Upper lobe of left lung (tissue), 6 donors: ENCODE measurements at places on chromosomes 12 and 14. TPM values are rescaled to one million over a fixed set of nuclear protein-coding genes. Genes with fewer than 3 reads are reported as not detected.

DNA sequence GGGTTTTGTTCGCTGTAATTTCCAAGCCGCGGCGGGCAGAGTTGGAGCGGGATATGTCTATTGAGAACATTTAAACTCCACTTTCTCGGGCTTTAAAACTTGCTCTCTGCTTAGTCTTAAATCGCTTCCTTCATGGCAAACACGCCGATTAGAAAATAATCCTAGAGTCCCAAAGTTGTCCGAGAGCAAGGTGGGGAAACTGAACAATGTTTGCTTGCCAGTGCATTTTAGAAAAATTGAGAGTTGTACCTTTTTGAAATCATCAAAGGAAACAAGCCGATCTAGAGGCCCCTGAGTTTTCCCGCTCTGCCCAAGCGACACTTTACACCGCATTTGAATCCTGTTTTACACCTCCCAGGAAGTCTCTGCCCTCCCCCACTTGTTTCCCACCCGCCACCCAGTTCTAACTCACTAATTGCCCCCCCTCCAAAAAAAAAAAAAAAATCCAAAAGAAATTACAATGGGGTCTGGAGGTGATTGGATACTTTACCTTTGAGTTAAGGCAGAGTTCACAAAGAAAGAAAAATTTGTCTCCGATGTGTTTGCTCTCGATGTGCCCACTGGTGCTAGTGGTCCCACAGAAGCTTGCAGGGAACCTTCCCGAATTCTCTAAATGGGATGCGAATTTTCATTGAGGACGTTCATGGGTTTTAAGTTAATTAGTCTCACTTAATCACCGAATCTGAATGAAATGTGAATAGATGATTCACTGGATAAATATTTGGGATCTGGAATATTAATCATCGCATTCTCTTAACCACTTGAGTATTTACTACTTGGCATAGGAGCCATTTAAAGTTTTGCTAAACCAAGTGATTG, 2.3 kb downstream of the HMGA2 start:
- DNase-seq: no peak
- peaks cover 18% of the 10 kb centered on the region for H3K27me3 ChIP-seq
- no peaks in the 10 kb centered on the region for H3K36me3 ChIP-seq

Gene RPS6KL1
- 5.4 TPM for total RNA-seq

DNA sequence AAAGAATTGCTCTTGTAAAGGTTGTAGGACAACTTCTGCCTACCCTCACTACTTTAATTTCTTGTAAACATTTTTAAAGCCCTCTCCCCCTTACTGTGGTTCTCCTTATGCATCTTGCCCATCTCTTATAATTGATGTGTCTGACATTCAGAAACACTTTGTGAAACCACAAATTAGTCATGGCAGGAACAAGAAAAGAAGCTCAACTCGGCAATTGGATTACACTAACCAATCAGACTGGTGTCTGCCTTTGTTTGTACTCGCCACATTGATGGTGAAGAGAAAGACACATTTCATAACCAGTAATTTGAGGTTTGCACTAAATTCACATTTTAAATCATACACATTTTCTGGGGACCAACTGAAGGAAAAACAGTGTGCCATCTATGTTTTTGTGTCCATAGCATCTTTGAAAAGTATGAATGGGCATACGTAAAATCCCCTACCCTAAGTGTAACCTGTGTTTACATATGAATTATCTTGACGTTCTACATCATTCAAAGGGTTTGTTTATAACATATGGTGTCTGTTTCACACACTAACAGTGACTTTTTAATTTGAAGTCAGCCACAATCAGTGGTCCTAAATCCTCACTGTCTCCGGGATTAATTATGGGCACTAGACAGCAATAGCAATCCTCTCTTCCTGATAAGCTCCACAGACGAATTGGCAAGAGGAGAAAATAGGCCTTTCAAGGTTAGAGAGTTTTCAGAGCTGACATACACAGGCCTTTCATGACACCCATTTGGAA, 49.9 kb downstream of the OTX2 start:
- no peak overlapping the region for H3K4me3 ChIP-seq
- no peaks in the 10 kb centered on the region for H3K27me3 ChIP-seq
- no peak overlapping the region for H3K27ac ChIP-seq
- DNase-seq: no peak

- peaks cover 22% of the 10 kb centered on the region for H3K36me3 ChIP-seq
- no peaks in the 10 kb centered on the region for H3K4me1 ChIP-seq
- H3K27ac ChIP-seq: no peak overlapping the region
These were observed 87.0 kb downstream of the TESC start for GRCh38 chr12:117011988-117012805.

Gene NANOG
- total RNA-seq: not detected

Gene GPR33
- not detected for total RNA-seq
